T1000 (cell line): ENCODE measurements at places on chromosomes 7 and 10.

DNA sequence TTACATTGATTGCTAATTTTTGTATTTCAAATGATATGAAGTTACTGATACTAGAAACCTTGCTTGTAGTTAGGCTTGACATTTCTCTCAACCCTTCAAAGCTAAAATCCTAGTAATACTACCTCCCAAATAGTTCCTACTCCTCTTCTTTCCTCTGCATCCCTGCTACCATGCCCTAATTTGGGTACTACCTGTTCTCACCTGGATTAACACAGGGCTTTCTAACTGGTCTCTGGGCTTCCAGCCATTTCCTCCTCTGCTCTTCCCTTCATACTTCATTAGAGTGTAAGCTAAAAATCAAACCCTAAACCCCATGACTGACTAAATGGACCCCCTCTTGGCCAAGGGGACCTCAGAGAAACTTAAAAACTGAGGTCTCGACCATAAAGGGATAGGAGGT lies 112.4 kb downstream of the CHCHD3 start:
- no peak for DNase-seq

GRCh38 chr7:142671506-142671905 lies 77.8 kb upstream of the PRSS1 start:
- no peak for DNase-seq

DNA sequence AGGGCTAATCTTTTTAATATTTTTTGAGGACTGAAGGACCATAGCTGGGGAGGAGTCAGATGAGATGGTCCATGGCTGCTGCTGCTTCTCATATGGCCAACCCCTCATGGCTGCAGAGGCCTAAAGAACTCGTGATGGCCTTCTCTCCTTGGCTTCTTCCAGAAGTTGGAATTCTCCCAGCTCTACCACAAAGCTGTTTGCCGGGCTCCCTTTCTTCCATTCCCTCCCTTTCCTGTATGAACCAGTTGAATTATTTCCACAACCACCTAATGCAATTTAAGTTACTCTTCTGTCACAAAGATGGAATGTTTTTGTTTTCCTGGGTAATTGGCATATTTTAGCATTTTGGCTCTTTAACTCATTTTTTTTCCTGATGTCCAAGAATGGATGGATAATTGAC lies 80.7 kb downstream of the PHTF2 start:
- no peak for DNase-seq

- no peak for DNase-seq
Measured at GRCh38 chr7:134022286-134022911, 104.7 kb upstream of the LRGUK start.

- DNase-seq, result no peak
Measured at GRCh38 chr10:78260680-78261079, 227.0 kb downstream of the RPS24 start.

- no peak for DNase-seq
Measured at GRCh38 chr10:106761906-106762305, 402.6 kb downstream of the SORCS1 start.

DNA sequence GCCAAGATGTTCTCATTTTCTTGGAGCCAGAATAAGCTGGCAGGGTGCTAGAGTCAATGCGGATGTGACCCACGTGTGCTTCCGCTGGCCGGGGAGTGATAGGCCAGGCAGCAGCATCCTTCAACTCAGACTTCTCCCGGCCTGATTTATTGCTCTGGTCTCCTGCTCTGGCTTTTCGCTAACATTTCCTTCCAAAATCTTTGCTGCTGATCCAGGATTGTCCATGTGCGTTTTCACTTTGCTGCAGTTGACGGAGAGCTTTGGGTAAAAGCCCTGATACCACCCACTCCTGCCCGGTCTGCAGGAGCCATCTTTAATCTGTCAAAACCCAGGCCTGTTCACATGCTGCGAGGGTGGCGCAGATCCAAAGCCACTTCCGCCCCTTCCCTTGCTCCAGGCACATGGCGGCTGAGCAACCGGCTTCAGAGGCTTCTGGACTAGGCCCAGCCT lies 106.8 kb downstream of the CYP26A1 start:
- no peak for DNase-seq

DNA sequence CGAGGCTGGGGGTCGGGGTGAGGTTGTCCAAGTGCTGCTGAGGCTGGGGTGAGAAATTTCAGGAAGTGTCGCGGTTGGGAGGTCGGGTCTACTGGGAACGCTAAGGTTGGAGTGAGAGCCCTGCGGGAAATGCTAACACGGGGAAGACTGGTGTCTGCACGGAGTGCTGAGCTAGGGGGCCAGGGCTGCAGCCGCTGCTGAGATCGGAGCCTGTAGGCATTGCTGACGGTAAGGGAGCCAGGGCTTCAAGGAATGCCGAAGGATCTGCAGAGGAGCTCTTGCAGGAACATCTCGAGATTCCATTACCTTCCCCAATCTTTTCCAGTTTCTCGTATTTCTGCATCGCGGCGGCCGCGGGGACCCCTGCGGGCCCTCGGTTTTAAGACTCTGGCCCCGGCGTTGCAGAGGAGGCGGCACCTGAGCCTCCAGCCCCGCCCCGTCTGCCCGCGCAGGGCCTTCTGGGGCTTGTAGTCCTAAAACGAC lies at the start of gene CDK5:
Gene CDK5 (minus strand): TSS at position 392 of the 483 bp plus-strand sequence. CDS start 49 bp downstream, at position 343.
- DNase-seq, result no peak

DNA sequence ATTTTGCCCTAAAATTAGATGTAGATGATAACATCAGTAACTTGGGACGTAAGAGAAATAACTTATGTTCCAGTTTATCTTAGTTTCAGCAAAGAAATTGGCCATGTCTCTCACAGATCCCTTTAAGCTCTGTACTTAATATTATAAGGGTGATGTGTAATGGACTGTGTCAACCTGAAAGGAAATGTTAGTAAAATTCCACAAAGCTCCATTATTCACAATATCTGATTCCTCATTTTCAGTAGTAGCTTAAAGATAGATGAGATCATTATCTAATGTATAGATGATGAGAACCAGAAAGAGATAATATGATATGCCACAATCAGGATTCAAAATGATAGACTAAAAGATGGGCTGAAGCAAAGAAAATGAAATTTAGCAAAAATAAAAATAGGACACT lies 316.8 kb upstream of the CHRM2 start:
- no peak for DNase-seq

GRCh38 chr10:17655567-17656146 lies 11.7 kb downstream of the STAM start:
- DNase-seq, result peak; percentile 76

GRCh38 chr7:45543473-45543872 lies 30.7 kb upstream of the ADCY1 start:
- no peak for DNase-seq

- DNase-seq, result no peak
Measured at GRCh38 chr7:7582596-7582995, 15.9 kb downstream of the MIOS start.

DNA sequence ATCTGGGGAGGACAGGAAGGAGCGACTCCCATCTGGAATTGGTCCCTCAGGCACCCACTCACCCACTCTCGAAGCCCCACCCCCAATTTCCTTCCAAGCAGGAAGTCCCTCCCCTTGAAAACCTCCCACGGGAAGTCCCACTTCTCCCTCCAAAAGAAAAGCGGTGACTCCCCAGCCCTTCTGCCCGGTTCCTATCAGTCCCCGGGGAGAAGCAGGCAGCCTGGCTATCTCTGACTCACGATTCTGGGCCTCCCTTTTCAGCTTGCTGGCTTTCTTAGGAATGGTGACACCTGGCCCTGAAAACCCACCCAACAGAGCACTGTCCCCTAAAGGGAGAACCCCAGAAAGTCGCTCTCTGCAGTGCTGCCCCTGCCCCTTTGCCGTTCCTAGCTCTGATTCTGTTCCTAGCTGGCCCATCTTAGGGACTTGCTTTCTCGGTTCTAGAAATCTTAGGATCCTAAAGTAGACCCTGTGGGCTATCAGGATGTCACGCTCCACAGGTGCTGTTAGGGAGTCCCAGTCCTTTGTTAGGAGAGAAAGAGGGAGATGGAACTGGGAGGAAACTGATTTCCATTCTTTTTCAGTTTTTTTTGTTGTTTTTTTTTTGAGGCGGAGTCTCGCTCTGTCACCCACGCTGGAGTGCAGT lies 6.0 kb downstream of the TSC22D4 start:
- DNase-seq, result peak; percentile 20

DNA sequence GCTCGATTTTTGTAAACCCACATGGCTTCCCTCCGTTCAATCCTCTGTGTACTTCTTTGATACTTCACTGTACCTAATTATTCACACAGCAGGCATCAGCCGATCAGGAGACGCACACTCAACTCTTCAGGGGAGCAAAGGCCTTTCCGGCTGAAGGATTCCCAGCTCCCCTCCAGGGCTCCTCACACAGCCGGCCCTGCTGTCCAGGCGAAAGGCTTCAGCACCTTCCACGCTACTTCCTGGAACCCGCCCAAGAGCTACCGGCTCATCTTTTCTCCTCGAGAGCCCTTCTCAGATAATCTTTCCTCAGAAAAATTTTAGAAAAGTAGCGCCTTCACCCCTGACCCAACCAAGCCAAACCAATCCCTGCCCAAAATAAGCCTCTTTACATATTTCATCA lies 270.4 kb downstream of the ZMYND11 start:
- no peak for DNase-seq

DNA sequence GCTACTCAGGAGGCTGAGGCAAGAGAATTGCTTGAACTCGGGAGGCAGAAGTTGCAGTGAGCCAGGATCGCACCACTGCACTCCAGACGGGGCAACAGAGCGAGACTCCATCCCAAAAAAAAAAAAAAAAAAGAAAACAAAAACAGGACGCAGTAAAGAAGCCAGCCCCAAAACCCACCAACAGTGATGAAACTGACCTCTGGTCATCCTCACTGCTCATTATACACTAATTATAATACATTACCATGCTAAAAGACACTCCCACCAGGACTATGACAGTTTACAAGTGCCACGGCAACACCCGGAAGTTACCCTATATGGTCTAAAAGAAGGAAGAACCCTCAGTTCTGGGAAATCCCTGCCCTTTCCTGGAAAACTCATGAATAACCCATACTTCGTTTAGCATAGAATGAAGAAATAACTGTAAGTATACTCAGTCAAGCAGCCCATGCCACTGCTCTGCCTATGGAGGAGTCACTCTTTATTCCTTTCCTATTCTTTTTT lies 40.0 kb upstream of the EIF4H start:
- DNase-seq, result no peak

- no peak for DNase-seq
Measured at GRCh38 chr10:116015583-116016333, 257.2 kb downstream of the GFRA1 start.

GRCh38 chr7:106795877-106796231 lies 69.2 kb upstream of the PIK3CG start:
- no peak for DNase-seq

DNA sequence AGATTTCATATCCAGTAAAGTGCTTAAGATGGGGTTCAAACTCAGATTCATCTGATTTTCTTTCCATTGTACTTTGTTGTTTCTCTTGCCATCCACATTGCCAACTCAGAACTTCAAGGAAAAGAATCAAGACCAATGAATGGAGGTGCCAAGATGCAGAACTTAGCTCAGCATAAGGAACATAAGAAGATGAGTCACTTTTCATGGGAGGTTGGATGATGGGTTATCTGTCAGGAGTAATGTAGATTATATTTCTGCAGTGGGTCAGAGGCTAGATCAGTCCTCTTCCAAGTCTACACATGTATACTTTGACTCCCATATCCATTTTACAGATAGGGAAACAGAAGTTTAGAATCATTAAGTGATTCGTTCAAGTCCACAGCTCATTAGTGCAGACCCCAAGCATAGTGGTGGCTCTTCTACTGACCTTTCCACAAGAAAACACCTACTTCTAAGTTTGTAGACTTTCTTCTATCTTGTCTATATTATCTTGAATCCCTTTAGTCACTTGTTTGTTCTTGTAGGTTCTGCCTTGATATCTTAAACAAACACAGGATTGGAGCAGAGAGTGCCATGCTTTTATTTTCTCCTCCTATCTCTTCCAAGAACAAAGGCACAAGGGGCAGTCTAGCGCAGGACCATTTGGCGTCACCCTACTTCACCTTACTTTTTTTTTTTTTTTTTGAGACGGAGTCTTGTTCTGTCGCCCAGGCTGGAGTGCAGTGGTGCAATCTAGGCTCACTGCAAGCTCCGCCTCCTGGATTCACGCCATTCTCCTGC lies 14.0 kb upstream of the ADD3 start:
- DNase-seq, result no peak

GRCh38 chr10:122140941-122141623 lies 130.0 kb upstream of the BTBD16 start:
- peak; percentile 98 for DNase-seq

GRCh38 chr10:43763846-43764245 lies 115.2 kb upstream of the ZNF32 start:
- no peak for DNase-seq

DNA sequence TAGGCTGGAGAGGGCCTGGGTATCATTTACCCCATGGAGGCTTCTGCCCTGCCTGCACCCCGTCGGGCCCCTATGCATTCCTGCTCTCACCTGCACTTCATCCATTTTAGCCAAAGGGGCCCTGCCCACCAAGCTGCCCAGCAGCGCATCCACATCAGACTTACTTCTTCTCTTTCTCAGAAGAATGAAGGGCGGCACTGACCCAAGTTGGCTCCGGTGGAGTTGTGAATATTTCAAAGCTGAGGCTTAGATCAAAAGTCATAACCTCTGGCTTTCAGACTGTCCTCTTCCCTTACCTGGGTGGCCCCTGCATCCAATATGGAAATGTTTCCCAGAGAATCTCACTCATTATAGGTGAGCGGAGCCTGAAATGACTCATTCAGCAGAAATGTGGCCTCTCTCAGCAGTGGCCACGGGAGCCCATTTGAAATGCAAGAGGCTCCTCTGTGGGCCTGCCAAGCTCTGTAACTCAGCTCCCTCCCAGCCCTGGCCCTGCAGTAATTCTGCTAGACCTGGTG lies 117.6 kb upstream of the TCF7L2 start:
- DNase-seq, result no peak

DNA sequence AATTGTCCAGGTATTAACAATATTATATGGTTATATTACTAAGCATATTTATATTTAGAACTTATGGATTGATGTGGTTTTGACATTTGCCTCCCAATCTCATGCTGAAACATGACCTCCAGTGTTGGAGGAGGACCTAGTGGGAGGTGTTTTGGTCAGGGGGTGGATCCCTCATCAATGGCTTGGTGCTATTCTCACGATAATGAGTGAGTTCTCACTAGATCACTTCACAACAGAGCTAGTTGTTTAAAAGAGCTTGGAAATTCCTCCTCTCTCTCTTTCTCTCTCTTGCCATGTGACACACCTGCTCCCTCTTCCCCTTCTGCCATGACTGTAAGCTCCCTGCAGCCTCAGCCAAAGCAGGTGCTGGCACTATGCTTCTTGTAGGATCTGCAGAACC lies 19.0 kb downstream of the TFEC start:
- no peak for DNase-seq

- DNase-seq, result no peak
Measured at GRCh38 chr7:25557379-25557917, 329.2 kb upstream of the NPVF start.

GRCh38 chr7:115937960-115938359 lies 92.6 kb downstream of the TFEC start:
- DNase-seq, result no peak

DNA sequence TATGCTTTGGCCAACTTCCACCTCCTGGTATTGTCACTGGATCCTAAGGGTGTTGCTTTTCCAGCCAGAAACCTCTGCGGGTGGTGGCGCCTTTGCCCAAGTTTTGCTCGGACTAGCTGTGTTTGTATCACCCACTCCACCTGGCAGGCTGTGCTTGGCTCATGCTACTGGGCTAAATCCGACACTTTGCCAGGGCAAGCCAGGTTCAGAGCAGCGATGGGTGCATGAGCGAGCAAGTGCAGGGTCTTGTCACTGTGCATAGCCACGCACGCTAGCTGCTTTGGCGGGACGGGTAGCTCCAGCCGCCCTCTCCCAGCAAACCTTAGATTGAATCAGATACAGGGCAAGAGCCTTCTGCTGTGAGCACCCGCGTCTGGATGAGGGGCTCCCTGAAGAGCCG lies 737.5 kb downstream of the PCDH15 start:
- DNase-seq, result no peak

- DNase-seq, result peak; percentile 41
Measured at GRCh38 chr10:119209035-119209735, 1.8 kb downstream of the GRK5 start.
